Osteocyte (in vitro differentiated cells): ENCODE measurements at places on chromosomes 5 and 9.
A peak's percentile ranks its signal among the peaks of the same experiment; 100 is the strongest.

DNA sequence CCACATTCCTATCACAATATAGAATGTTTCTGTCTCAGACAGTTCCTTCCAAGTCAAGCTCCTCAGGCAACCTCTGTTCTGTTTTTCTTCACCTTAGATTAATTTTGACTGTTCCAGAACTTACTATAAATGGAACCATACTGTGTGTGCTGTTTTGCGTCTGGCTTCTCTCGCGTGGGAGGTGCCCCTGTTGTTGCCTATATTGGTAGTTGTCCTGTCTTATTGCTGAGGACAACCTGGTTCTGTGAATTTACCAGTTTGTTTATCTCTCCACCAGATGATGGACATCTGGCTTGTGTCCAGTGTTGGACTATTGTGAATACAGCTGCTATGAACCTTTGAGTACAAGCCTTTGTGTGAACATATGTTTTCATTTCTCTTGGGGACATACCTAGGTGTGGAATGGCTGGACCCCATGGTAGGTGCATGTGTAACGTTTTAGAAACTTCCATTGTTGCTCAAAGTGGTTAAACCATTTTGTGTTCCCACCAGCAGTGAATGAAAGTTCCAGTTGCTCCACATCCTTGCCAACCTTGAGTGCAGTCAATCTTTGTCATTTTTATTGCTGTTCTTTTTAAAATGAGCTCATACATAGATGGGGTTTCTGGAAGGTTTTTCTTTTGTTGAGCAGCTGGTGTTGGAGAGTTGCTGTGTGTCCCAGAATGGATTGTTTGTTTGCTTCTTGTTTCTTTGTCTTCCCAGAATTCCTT, 18.1 kb downstream of the HMCN2 start:
- H3K36me3 ChIP-seq: no peaks in the 10 kb centered on the region
- no peaks in the 10 kb centered on the region for H3K4me1 ChIP-seq
- H3K4me3 ChIP-seq: no peak overlapping the region
- H3K27me3 ChIP-seq: peaks cover 71% of the 10 kb centered on the region
- H3K27ac ChIP-seq: no peak overlapping the region

GRCh38 chr9:124694414-124695279, 76.5 kb downstream of the NR6A1 start:
- H3K27me3 ChIP-seq: no peaks in the 10 kb centered on the region
- peaks cover 78% of the 10 kb centered on the region for H3K4me1 ChIP-seq
- H3K36me3 ChIP-seq: peaks cover 20% of the 10 kb centered on the region
- H3K4me3 ChIP-seq: peak overlapping the region; percentile 63
- peak overlapping the region; percentile 98 for H3K27ac ChIP-seq

- no peaks in the 10 kb centered on the region for H3K36me3 ChIP-seq
- peak overlapping the region; percentile 74 for H3K27ac ChIP-seq
- no peaks in the 10 kb centered on the region for H3K27me3 ChIP-seq
- no peak for DNase-seq
- peaks cover 39% of the 10 kb centered on the region for H3K4me1 ChIP-seq
- no peak overlapping the region for H3K4me3 ChIP-seq
These were observed 4.0 kb upstream of the CLIC3 start for GRCh38 chr9:137000177-137000930.

DNA sequence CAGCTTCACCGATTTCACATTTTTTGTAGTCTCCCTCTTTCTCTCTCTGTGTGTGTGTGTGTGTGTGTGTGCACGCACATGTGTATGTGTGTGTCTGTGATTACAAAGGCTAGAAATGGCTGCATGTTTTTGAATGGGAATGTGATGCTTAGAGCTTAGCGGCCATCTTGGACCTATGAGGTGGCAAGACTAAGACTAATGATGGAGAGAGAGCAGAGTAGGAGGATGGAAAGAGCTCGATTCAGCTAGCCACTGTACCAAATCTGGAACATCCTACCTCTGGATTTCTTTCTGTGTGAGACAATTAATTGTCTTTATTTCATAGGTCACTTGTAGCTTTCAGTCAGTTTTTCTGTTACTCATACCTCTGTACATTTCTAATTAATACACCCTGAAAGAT, 205.1 kb downstream of the PCSK1 start:
- peaks cover 30% of the 10 kb centered on the region for H3K4me1 ChIP-seq
- H3K27me3 ChIP-seq: no peaks in the 10 kb centered on the region
- H3K27ac ChIP-seq: peak overlapping the region; percentile 99
- peaks cover 8% of the 10 kb centered on the region for H3K36me3 ChIP-seq

DNA sequence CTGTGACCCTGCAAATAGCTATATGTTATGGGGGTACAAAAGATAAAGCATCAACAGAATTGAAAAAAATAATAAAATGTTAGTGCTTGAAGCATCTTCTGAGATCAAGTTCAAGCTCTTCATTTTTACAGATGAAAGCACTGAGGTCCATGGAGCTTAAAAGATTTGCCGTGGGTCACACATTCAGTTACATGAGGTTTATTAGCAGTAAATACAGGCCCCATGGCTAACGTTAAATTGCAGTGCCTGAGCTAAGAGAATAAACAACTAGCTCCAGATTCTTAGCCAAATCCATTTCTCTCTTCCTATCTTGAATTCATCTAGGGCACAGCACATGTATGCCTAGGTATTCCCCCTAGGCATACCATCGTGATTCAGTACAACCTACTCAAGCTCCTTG, 2052.7 kb upstream of the C9orf72 start:
- DNase-seq: no peak
- no peak overlapping the region for H3K27ac ChIP-seq
- H3K36me3 ChIP-seq: no peaks in the 10 kb centered on the region
- H3K27me3 ChIP-seq: no peaks in the 10 kb centered on the region
- H3K4me1 ChIP-seq: no peaks in the 10 kb centered on the region

DNA sequence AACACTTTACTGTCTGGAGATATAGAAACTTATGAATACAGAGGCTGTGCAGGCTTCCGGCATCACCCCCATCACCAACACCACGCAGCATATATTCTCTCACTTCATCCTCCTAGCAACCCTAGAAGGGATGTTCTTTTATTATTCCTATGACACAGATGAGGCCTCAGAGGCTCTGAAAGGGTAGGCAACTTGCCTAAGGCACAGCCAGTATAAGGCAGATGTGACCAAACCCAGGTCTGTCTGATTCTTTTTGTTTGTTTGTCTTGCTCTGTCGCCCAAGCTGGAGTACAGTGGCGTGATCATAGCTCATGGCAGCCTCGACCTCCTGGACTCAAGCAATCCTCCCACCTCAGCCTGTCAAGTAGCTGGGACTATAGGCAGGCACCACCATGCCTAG, 22.8 kb upstream of the CORO2A start:
- peaks cover 20% of the 10 kb centered on the region for H3K36me3 ChIP-seq
- peak overlapping the region; percentile 81 for H3K27ac ChIP-seq
- H3K4me1 ChIP-seq: peaks cover 38% of the 10 kb centered on the region
- H3K4me3 ChIP-seq: no peak overlapping the region

- peak; percentile 44 for DNase-seq
- H3K4me1 ChIP-seq: no peaks in the 10 kb centered on the region
- peaks cover 27% of the 10 kb centered on the region for H3K27me3 ChIP-seq
- H3K36me3 ChIP-seq: no peaks in the 10 kb centered on the region
- no peak overlapping the region for H3K27ac ChIP-seq
- H3K4me3 ChIP-seq: no peak overlapping the region
These were observed 105.2 kb downstream of the RFK start for GRCh38 chr9:76289042-76289441.

GRCh38 chr9:124452841-124453585, 2.8 kb downstream of the ADGRD2 start:
- no peak overlapping the region for H3K4me3 ChIP-seq
- H3K36me3 ChIP-seq: no peaks in the 10 kb centered on the region
- H3K4me1 ChIP-seq: peaks cover 7% of the 10 kb centered on the region
- peaks cover 26% of the 10 kb centered on the region for H3K27me3 ChIP-seq
- H3K27ac ChIP-seq: no peak overlapping the region

- no peak overlapping the region for H3K27ac ChIP-seq
- peaks cover 37% of the 10 kb centered on the region for H3K4me1 ChIP-seq
- DNase-seq: peak; percentile 65
- H3K4me3 ChIP-seq: no peak overlapping the region
- peaks cover 2% of the 10 kb centered on the region for H3K36me3 ChIP-seq
These were observed 12.1 kb upstream of the PLEKHG4B start for GRCh38 chr5:79821-80220.

DNA sequence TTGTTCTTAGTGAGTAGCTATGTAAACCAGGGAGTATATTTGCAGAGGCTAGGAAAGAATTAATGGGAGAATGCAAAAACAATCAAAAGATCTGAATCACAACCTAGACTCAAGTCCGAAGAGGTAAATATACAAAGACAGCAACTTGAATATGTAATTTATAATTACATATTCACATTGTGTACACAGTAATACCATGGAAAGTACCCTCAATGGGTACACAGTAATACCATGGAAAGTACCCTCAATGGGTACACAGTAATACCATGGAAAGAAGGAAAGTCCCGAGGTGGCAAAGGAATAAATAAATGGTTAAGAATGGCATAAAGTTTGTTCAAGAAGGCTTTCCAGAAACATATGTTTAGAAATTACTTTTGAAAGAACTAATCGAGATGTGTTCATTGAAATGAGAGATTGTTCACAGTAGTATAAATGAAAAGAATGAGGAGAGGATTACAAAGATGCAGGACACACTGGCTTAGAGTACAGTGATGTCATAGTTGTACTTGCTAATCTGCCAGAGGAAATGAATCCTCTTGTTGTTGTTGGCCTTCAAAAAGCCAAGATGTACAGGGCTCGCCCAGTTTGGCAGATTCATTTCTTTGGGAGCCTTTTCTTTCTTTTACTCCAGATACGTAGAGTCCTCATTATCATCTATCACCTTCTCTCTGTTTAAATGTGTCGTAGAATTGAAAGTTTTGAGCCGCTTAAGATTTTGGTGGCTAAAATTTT, 116.0 kb downstream of the UNC13B start:
- peak overlapping the region; percentile 55 for H3K27ac ChIP-seq
- H3K4me1 ChIP-seq: peaks cover 27% of the 10 kb centered on the region
- H3K4me3 ChIP-seq: no peak overlapping the region
- peaks cover 2% of the 10 kb centered on the region for H3K36me3 ChIP-seq

- H3K27ac ChIP-seq: no peak overlapping the region
- H3K4me1 ChIP-seq: no peaks in the 10 kb centered on the region
- H3K4me3 ChIP-seq: no peak overlapping the region
These were observed 116.5 kb downstream of the TRPM6 start for GRCh38 chr9:74771262-74771585.

GRCh38 chr5:176383961-176384360, 4.4 kb downstream of the NOP16 start:
- no peaks in the 10 kb centered on the region for H3K27me3 ChIP-seq
- no peak overlapping the region for H3K27ac ChIP-seq
- DNase-seq: no peak

GRCh38 chr5:133854554-133854953, 113.9 kb downstream of the C5orf15 start:
- H3K27ac ChIP-seq: no peak overlapping the region
- H3K4me1 ChIP-seq: no peaks in the 10 kb centered on the region
- H3K36me3 ChIP-seq: no peaks in the 10 kb centered on the region
- H3K4me3 ChIP-seq: no peak overlapping the region
- no peak for DNase-seq
- peaks cover 28% of the 10 kb centered on the region for H3K27me3 ChIP-seq

GRCh38 chr5:470961-471749, 28.2 kb downstream of the EXOC3 start:
- H3K4me3 ChIP-seq: peak overlapping the region; percentile 75
- peaks cover 19% of the 10 kb centered on the region for H3K4me1 ChIP-seq
- peak overlapping the region; percentile 71 for H3K27ac ChIP-seq
- H3K36me3 ChIP-seq: peaks cover 8% of the 10 kb centered on the region
- H3K27me3 ChIP-seq: no peaks in the 10 kb centered on the region

DNA sequence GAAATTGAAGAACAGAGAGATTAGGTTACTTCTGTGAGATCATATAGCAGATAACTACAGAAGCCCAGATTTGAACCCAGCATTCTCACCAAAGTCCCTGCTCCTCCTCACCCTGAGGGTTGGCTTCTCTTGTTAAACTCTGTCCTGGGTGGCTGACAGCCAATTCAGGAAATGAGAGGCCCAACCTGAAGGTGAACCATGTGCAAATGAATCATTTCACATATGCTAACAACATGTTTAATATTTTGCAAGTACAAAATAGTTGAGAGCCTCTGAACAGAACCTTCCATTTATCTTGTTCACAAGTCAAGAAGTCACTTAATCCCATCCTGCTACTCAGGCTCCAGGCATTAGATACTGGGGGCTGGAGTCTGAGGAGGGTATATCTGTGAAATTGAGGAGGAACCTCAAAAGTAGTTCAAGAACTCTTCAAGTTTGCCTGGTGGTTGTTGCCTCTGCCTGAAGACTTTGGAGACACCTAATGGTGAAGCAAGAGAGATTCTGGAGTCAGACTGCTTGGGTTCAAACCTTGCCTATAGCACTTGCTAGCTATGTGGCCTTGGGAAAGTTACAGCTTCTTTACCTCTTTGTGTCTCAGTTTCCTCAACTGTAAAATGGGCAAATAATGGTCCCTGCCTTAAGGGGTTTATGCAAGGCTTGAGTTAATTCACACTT, 564.0 kb downstream of the PSAT1 start:
- no peaks in the 10 kb centered on the region for H3K36me3 ChIP-seq
- no peak overlapping the region for H3K27ac ChIP-seq
- no peak overlapping the region for H3K4me3 ChIP-seq
- DNase-seq: no peak

- no peak overlapping the region for H3K4me3 ChIP-seq
- H3K4me1 ChIP-seq: peaks cover 52% of the 10 kb centered on the region
- no peaks in the 10 kb centered on the region for H3K27me3 ChIP-seq
- H3K27ac ChIP-seq: peak overlapping the region; percentile 23
- H3K36me3 ChIP-seq: no peaks in the 10 kb centered on the region
- DNase-seq: no peak
These were observed 397.8 kb downstream of the GADD45G start for GRCh38 chr9:90002397-90003271.
